CD8-positive, alpha-beta memory T cell (primary cell): ENCODE measurements at places on chromosomes 3 and 15.

GRCh38 chr3:58628823-58629562 lies 37.6 kb downstream of the FAM3D start:
- no peak for DNase-seq

DNA sequence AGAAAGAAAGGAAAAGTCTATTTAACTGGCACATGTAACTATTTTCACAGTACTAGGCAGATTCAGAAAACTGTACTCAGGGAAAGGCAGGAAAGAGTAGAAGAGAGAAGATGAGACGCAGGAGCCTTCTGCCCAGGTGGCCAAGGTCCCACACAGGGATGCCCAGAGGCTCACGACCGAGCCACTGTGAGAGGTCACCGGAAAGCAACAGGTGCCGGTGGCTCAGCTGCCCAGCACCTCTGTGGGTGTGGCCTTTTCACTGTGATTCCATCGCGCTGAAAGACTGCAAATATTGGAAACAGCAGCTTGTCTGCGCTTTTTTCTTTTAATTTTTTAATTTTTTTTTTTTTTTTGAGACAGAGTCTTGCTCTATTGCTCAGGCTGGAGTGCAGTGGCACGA lies 226.8 kb downstream of the OCA2 start:
- DNase-seq, result no peak

GRCh38 chr3:77421916-77422315 lies 382.0 kb downstream of the ROBO2 start:
- no peak for DNase-seq

GRCh38 chr3:60641354-60641753 lies 609.9 kb downstream of the FHIT start:
- DNase-seq, result no peak

DNA sequence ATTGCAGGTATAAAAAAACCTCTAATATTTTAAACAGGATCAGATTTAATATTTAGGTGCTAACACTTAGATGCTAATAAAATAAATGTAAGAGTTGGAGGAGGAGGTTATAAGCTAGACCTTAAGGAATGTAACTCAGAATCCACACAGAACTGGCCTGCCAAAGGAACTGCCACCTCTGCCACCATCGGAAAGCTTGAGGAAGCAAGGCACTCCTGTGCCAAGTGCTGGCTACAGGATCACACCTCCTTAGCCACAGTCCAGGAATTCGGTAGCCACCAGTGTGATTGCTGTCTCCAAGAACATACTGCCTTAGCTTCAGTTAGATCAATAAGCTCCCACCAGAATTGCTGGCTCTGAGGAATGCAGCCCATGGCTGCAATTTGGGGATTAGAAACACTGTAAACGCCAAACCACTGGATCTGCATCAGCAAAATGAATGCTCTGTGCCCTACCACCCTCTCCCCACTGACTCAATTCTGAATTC lies 58.0 kb downstream of the FRMD5 start:
- DNase-seq, result no peak

DNA sequence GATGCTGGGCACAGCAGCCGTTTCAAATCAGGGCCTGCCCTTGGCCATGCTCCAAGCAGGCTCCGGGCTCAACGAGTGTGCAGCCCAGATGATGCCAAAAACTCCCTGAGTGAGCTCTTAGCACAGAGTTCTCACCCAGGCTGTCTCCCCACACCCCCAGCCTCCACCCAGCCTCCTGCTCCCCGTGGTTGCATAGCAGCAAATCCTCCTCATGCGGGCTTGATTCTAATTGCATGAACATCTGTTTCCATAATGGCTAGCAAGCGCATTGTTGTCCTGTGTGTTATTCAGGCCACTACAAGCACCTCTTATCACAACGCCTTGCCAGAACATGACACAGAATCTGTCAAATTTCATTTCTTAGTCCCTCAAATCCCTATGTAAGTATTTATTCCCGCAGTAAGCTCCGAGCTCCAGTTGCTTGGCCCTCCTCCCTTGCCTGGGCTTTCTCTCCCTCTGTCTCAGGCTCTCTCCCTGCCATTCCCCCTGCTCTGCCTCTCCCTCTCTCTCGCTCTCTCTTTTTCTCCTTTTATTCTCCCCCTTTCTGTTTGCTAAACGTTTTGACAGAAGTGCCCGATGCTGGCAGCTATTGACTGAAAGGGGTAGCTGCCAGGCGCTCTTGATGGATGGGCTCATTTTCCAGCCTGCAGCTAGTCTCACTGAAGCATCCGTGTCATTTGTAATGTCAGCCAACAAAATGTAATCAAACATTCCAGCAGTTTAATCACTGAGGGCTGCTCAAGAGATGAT lies 306.5 kb downstream of the IL20RB start:
- DNase-seq, result no peak

DNA sequence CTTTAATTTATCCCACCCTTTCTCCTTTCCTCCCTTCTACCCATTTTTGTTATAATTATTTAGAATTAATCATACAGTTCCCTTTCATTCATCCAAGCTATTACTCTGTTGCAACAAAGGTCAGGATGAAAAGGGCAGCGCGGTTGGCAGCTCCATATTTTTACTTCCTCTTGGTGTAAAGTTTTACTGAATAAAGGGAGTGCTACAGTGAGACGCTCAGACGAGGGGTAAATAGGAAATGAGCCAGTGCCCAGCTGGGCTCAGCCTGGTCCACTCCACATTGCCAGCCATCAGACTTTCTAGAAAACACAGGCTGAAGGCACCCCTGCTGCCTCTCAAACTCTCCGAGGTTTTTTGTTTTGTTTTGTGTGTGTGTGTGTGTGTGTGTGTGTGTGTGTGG lies 21.9 kb upstream of the ZBTB38 start:
- no peak for DNase-seq

GRCh38 chr3:128727485-128727884 lies 1.5 kb downstream of the RAB7A start:
- DNase-seq, result no peak

- no peak for DNase-seq
These were observed 165.5 kb upstream of the MBNL1 start for GRCh38 chr3:152103257-152103656.

DNA sequence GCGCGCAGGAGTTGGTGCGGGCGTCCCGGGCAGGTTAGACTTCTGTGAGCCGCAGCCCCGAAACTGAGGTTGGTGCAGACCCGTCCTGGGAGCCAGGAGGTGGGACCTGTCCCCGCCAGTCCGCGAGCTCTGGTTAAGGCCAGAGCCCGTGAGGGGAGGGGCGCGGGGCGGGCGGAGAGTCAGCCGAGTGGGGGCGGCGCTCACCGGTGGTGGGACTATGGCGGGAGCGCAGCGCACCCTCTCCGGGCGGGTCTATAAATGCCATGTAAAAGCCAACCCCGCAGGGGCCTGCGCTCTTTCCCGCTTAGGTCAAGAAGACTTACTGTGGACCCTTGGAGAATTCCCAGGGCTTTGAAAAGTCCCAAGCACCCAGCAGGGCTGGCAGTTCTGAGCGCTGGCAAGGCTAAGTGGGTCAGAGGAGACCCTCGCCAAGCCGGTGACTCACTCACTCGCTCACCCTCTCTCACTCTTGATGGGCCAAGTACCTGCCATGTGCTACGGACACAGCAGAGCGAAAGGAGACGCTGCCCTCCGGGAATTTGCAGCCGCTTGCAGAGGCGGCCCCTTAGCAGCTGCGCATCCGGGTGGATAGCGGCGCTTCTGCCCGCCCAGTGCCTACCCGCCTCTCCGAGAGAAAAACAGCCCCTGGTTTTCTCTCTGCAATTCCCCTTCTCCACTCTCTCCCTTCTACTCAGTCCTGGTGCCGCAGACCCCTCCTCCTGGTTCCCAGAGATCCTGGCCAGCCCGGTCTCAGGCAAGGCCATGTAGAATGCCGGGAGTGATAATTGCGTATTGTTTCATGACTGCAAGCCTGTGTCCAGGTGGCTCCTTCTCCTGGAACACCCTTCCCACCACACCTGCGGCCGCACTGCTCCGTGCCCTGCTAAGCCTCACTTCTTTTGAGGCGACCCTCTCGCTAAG lies at the start of gene ALDH1L1:
Gene ALDH1L1 (minus strand): TSS at position 110 of the 921 bp plus-strand sequence. CDS start 19,607 bp downstream, outside the sequence.
- no peak for DNase-seq

- no peak for DNase-seq
These were observed 29.4 kb upstream of the AP4E1 start for GRCh38 chr15:50879016-50879617.

GRCh38 chr3:481680-482079 lies 285.1 kb downstream of the CHL1 start:
- DNase-seq, result no peak

DNA sequence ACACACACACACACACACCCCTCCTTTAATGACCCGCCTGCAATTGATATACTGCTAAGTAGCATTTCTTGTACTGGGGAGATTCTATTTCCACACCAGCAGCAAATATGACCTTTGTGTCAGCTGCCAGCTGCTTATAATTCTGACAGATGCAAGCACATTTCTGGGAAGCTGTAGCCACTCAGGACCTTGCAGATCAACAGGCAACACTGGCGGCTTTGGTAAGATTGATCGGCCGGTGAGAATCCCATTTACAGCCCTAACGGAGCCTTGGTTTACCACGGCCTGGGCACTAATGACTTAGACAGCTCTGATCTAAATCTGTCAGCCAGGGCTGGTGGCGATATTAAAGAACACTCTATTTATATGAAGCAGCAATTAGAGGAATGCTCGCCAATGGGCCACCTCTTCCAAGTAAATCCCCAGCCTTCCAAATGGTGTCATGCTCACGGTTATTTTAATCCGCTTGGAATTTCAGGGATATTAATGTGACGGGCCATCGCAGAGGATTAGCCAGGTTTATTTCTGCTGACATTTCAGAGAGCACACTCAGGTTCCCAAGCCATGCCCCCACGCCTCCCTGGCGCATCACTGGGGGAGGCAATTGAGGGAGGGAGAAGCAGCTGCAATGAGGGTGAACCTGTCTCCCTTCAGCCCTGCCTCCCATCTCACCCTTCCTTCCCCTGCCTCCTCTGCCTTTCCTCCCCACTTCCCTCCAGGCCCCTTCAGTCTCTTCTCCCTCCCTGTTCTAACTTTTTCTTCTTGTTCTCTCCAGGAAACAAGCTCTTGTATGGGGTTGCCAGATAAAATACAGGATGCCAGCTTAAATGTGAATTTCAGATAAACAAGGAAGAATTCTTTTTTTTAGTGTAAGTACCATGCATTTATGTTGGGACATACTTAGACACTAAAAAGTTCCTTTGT lies 287.0 kb downstream of the TLE3 start:
- DNase-seq, result no peak
